Fibroblast of lung (primary cell): ENCODE measurements at places on chromosomes 13 and 19. TPM values are rescaled to one million over a fixed set of nuclear protein-coding genes. Genes with fewer than 3 reads are reported as not detected.

Gene GCDH
- 11.8 and 18.0 TPM in 2 replicates for total RNA-seq

Gene PNMA8A
- 3.9 and 8.9 TPM in 2 replicates for total RNA-seq

Gene KCNN4
- 0.26 and 0.83 TPM in 2 replicates for total RNA-seq

Gene PROSER1
- total RNA-seq: 7.4 and 13.9 TPM in 2 replicates

Gene COX7A1
- total RNA-seq: 30.0 and 77.9 TPM in 2 replicates

Gene SOX21
- not detected in 2 replicates for total RNA-seq

Gene PSG3
- not detected in 2 replicates for total RNA-seq

Gene CRX
- total RNA-seq: not detected in 2 replicates

Gene PGLYRP2
- not detected in 2 replicates for total RNA-seq

Gene TNPO2
- 28.2 and 36.0 TPM in 2 replicates for total RNA-seq

Gene TDRD12
- under 0.01 and 0.17 TPM in 2 replicates for total RNA-seq

Gene CPAMD8
- 0.51 and 1.7 TPM in 2 replicates for total RNA-seq

Gene DOCK6
- total RNA-seq: 10.5 and 17.7 TPM in 2 replicates

Gene BLOC1S3
- total RNA-seq: 2.6 and 3.8 TPM in 2 replicates

Gene FFAR3
- not detected in 2 replicates for total RNA-seq

Gene RGCC
- total RNA-seq: 51.1 and 148 TPM in 2 replicates

Gene STOML3
- total RNA-seq: not detected in 2 replicates

Gene TMEM59L
- total RNA-seq: 0.33 and 0.51 TPM in 2 replicates

Gene GRIN2D
- total RNA-seq: under 0.01 TPM in 2 replicates

Gene SULT2B1
- 0.33 TPM in 1 of 2 replicates, not detected in the other for total RNA-seq

Gene ICAM5
- 1.8 and 2.5 TPM in 2 replicates for total RNA-seq

Gene PLIN5
- not detected in 2 replicates for total RNA-seq

Gene SETDB2
- 13.4 and 13.7 TPM in 2 replicates for total RNA-seq

Gene ZNF331
- total RNA-seq: 9.0 and 16.2 TPM in 2 replicates

Gene GFY
- not detected in 2 replicates for total RNA-seq

Gene ZNF66
- total RNA-seq: 0.77 and 1.5 TPM in 2 replicates

Gene METTL21C
- 0.17 TPM in 1 of 2 replicates, not detected in the other for total RNA-seq

Gene IRGC
- not detected in 2 replicates for total RNA-seq
